ENCODE measurements at places on chromosomes 3 and 15.
A peak's percentile ranks its signal among the peaks of the same experiment; 100 is the strongest.

GRCh38 chr3:15977090-15977489, 179.3 kb upstream of the ANKRD28 start:
- DNase-seq = no peak

DNA sequence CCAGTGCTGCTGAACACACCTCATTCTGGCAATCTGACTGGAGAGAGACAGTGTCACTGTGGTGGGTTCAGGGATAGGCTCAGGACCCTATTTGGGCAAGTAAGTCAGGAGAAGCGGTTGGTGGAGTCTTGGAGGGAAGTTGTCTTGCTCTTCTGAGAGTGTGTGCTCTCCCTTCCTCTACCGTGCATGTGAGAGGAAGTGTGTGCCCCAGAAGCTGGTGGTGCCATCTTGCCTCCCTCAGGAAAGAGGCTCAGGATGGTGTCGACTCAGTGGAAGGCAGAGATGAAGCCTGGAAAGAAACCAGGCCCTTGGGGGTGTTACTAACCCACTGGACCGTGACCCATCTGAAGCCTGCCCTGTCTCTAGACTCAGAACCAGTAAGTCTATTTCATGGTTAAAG, 6.8 kb upstream of the RARRES1 start:
- no peak for DNase-seq

- DNase-seq = no peak
Measured at GRCh38 chr15:42194513-42194912, 13.6 kb downstream of the VPS39 start.

DNA sequence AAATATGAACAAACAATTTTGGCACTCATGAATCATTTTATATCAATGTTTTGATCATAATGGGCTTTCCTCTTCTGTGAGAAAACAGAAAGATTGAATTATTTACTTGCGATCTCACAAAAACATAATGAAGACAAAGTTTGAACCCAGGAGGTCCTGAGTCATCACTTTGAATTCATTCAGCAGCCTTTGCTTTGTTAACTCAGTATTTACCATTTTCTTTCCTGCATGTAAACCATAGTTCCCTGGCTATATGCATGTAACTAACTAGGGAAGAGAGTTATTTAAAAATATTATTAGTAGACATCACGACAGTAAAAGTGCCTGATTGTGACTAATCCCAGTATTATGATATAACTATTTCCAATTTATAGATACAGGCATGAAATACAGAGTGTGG, 1026.2 kb downstream of the PLOD2 start:
- DNase-seq = no peak

GRCh38 chr3:195059006-195059350, 212.0 kb downstream of the XXYLT1 start:
- DNase-seq = no peak

DNA sequence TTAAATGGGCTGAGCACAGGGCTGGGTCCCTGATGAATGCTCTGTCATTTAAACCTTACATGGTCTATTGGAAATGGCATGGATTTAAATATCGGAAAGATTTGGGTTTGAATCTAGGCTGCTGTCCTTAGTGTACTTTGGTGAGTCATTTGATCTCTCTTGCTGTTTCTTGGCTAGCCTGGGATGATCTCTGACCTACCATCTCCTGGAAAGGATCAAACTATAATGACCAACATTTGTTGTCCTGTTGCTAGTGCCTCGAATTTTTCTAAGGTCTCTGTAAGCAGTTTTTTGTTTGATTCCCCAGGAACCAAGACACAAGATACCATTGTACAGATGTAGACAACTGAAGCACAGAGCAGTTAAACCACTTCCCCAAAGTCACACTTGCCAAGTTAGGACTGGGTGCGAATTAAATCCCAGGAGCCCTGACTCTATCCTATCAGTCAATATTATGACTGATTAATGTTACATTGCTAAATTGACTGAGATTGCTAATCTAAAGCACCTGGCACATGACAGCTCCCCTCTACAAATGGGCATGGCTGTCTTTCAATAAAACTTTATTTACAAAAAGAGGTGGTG, 244.9 kb upstream of the MCTP2 start:
- DNase-seq = no peak

DNA sequence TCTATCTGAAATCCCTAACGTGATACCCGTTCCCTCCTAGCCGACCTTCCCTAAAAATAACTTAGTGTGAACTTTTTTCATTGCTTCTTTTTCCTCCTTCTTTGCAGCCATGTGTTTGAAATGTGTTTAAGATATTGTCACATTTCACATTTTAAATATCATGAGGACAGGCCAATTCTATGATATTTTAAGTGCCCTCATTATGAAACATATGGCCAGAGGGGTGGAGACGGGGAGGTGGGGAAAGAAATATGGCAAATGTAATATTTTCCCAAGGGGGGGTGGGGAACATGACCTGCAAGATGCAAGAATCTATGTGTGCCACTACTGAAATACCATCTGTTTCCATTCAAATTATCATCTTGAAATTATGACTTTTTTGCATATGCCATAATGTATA, 1039.2 kb downstream of the AGBL1 start:
- DNase-seq = no peak

GRCh38 chr15:29048011-29048410, 162.2 kb downstream of the APBA2 start:
- DNase-seq = no peak

GRCh38 chr3:107997671-107998070, 93.2 kb downstream of the CD47 start:
- DNase-seq = no peak

DNA sequence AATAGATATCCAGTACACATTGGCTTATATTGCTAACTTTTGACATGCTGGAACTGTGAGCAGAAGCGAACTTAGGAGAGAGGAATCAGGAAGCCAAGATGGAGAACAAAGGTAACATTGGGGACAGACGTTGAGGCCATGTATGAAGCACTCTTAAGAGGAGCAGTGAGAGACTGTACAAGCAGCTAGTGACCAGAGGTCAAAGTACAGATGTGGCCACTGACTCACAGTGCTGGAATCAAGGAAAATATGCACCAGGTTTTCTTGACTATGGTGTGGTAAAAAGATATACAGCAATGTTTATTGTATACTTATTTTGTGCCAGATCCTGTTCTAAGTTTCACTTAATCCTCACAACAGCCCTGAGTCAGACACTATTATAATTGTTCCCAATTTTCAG, 2.0 kb upstream of the IL20RB start:
- no peak for DNase-seq

DNA sequence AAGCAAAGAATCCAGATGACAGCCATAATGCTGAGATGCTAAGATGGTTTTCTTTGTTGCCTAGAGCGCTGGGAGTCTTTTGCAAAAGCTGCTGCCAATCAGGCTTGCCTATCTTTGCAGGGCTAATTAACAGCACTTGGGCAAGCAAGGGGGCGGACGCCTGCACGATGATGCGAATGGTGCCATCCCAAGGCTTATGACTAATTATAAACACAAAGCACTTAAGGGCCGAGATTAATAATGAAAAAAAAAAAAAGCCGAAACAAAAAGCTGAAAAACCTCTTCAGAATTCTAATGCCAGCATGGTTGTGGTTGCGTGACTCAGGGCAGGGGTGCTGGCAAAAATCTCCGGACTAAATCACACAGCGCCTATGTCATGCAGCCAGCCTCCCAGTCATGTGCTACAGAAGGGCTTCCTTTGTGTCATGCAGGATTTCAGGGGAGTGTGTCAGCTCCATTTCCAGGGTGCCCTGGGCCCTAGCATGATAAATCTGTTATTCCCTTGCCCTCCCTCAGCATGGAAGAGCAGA, 185.0 kb upstream of the ANKRD28 start:
- DNase-seq = no peak

- no peak for DNase-seq
Measured at GRCh38 chr3:71629289-71629688, 45.8 kb upstream of the FOXP1 start.

GRCh38 chr15:40407330-40407990, 1.9 kb downstream of the IVD start:
- no peak for DNase-seq

GRCh38 chr15:72952151-72952550, 100.1 kb upstream of the NEO1 start:
- no peak for DNase-seq

- no peak for DNase-seq
Measured at GRCh38 chr15:31471731-31472430, 145.2 kb downstream of the KLF13 start.

DNA sequence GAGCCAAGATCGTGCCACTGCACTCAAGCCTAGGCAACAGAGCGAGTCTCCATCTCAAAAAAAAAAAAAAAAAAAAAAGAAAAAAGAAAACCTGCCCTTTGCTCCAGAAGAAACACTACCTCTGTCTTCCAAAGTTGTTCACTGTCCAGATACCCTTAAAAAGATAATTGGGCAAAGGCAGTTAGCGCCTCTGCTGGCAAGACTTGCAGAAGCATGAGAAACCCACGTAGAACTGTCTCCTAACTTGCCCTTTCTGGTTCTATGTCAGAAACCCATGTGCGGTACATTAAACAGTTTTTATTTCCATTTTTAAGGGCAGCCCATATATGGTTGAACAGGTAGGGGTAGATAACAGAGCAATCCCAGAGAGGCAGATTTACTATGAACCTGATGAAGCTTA, 1026.4 kb downstream of the ROBO2 start:
- DNase-seq = no peak

DNA sequence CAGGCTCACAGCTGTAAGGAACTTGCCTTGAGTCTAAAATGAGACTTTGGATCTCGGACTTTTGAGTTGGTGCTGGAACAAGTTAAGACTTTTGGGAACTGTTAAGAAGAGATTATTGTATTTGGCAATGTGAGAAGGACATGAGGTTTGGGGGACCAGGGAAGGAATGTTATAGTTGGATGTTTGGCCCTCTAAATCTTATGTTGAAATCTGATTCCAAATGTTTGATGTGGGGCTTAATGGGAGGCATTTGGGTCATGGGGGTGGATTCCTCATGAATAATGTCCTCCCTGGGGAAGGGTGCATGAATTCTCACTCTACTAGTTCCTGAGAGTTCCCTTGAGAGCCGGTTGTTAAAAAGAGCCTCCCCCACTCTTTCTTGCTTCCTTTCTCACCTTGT, 18.5 kb upstream of the CHCHD6 start:
- DNase-seq = no peak

DNA sequence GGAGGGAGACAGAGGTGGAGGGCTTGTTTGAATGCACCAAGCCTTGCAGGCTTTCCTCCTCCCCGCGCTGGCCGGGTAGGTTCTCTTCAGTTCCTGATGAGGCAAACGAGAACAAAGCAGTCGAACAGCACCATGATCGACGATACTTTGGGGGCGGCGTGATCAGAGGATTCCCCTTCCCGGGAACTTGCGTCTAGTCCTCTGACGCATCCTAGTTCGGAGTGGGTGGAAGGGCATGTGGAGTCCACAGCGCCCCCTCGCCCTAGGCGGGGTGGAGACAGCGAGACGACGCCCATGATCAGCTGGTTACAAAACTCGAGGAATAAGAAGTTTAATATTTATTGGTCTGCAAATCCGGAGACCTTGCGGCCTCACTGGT, 452 bp upstream of the SV2B start:
- peak; percentile 14 for DNase-seq

DNA sequence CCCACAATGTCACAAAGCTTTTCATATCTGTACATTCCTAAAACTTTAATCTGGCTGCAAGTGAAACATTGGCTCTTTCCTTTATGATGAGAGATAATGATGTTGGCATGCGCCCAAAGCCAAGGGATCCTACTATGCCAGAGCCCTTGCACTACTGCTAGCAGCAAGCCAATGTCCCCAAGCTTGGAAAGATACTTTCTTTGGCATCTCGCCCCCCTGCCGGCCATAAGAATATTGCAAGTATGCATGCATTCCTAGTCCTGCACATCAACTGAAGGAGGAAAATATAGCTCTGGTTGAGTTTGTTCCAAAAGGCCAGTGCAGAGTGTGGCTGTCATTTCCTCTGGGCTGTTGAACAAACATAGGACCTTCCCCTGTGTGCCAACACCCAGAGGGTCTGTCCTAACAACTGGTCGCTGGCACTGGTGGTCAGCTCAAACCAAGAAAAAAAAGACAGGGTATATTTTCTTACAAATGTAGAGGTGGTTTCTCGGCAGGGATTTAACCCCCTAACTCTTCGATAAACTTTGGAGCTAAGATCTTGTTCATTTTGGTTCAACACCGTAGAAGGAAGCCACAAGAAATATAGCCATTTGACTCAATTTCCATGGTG, 120.9 kb upstream of the ZBED2 start:
- DNase-seq = peak; percentile 37
